ENCODE measurements at places on chromosomes 12 and 14.

DNA sequence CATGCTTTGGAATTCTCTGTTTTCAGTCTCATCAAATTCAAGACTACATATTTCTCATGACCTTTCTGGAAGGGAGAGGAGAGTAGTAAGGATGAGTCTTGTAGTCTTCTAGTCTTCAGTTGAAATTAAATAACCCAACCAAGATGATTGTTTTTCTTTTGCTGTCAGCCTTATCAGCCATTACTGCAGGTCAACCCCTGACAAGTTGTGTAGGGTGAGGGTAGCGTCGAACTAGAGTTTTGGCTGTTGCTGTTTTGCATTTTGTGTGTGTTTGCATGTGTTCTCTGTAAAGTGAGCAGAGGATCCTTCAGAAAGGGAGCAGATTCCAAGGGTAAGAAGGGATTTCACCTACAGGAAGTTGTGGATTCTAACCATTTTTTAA, 28.4 kb downstream of the DIP2B start:
- no peak for DNase-seq

- no peak for DNase-seq
These were observed 7.0 kb downstream of the KRT6B start for GRCh38 chr12:52444647-52445595.

DNA sequence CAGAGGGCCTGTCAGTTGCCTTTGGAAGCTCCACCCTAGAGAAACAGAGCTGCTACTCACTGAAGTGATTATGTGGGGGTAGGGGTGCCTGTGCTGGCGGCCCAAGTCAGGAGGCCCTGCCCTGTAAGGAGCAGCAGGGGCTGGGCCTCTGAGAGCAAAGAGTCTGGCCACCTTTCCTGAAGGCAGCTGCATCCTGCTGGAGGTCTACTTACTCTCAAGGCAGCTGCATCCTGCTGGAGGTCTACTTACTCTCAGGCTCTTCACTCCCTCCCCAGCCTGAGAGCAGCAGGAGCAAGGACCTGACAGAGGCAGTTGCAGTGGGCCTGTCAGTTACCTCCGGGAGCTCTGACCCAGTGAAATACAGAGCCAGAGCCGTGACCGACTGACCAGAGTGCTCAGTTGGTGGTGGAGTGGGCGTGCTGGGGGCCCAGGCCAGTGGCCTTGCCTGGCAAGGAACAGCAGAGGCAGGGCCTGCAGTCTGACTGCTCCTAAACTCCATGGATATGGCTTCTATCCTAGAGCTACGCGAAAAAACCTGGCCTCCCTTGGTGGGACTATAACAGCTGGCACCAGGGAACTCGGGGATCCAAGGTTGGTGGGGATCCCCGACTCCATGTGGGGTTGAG, 32.3 kb downstream of the RAD51B start:
- no peak for DNase-seq

DNA sequence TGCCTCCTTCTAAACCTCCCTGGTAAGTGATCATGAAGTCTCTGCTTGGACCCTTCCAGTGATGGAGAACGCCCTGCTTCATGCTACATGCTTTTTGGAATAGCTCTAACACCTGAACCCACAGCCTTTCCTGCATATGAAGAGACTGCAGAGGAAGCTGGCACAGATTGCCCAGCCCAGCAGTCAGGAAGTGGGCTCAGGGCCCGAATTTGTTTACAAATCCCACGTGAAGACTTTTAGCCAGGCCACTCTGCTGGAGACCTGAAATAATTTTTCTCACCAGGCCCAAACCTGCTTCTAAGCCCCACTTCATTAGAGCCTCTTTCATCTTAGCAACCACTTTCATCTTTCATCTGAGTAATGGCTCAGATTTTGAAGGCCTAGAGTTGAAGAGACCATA, 22.9 kb downstream of the RTN1 start:
- no peak for DNase-seq

DNA sequence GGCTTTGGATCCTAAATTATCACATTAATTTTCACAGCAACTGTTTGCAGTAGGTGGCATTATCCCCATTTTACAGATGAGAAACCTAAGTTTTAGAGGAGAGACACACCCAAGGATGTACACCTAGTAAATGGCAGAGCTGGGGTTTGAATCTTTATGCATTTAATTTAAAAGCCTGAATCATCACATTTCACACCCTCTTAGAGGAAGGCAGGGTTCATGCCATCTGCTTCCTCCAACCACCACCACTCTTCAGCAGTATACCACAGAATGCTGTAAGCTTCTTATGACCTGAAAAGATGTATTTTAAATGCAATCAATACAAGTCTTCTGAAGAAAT, 90.3 kb downstream of the CRADD start:
- no peak for DNase-seq

GRCh38 chr14:29706700-29707099, 220.9 kb downstream of the PRKD1 start:
- DNase-seq = no peak

DNA sequence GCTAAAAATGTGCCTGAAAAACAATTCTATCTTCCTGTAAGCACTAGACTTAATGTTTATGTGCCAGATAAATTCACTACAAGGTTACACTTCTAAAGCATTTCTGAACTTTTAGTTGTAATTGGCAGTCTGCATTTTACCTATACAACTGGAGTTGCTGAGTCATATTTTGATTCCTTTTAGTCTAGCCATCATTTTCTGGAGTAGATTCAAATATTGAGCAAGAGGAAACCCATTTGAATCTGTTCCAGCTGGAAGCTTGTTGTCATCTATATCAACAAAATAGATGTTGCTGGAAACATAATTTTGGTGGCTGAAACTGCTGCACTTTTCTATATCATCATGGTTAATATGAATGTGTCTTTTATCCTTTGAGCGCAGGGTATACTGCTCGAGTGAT, 122.2 kb upstream of the CCDC175 start:
- no peak for DNase-seq

DNA sequence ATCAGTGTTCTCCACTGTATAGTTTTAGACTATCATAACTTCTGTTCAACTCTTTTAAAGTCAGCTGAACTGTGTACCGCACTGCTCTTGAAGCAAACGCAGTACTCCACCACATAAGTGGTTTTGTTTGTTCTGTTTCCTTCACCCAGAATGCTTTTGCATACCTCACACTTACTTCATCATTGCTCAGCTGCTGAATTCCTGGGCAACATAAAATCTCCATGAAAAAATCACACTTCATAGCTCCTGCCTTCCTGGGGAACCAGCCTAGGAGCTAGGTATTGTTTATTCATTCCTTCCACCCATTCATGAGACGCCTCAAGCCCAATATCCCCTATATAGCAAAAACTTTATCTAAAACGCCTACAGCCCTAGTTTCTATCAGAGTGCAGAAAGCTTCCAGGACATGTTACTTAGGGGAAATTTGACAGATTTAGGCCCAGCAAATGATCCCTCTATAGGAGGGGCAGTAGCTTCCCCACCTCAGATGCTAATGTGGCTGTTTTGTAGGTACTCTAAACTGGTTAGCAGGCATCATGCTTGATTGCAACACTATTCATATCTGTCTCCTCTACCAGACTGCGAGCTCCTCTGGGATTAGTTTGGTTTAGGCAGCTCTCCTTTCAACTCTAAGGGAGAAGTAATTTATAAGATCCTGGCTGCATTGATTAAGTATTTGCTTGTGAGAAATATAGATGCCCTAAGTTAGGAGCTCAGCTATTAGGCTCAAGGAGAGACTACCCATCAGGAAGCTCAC, 44.5 kb downstream of the LRRC9 start:
- no peak for DNase-seq

DNA sequence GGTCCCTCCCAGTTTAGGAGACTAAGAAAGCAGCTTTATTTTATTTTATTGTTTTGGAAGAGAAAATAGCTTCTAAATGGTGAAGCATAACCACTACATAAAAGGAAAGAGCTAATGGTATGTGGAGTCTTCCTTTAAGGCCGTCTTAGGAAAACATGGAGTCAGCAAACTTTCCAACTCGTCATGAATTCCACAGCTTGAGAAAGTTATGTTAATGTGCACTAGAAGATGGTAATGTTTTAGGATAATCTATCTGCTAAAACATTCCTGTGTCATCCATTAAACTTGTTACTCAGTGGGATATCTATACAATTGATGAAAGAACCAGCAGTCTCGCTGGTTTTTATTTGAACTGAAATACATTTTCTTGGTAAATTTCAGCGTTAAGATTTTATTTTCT, 448.4 kb upstream of the SEL1L start:
- DNase-seq = no peak

- DNase-seq = no peak
These were observed 879 bp downstream of the EDDM3A start for GRCh38 chr14:20746566-20746965.

DNA sequence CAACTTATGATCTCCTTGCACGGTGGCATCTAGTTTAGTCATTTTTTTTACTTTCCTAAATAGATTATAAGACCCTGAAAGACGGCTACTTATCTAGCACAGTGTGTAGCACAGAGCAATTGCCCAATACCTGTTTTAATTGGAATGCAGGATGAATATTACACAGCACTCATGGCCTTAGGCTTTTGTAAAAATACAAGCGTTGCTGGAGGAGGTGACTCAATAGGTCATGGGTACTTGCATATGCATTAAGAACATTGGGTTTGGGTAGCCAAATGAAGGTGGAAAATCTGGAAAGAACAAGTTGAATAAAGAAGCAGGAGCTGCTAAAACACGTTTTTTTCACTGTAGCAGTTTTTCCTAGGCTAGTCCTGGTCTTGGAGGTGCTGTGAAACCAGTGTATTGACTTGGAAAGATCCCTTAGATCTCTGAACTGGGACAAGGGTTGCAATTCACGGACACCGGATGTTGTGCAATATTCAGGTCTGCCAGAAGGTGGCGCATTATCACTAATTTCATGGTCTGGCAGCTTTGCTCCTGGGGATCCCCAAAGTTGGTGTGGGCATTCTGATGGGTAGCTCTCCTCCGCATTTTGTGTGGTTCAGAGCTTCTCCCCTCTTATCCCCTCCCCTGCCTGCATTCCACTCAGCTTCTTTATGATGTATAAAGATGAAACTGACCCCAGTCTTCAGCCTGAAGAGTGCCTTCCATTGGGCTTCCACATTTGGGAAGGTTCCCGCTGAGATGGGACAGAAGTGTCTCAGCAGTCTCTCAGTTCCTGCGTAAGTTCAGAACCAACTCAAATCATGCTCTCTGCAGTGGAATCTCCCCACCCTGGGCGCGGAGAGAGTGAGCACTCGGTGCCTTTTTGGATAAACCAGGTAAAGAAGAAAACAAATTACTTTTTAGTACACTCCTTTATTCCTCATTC, 278.3 kb downstream of the NRXN3 start:
- peak; percentile 39 for DNase-seq

DNA sequence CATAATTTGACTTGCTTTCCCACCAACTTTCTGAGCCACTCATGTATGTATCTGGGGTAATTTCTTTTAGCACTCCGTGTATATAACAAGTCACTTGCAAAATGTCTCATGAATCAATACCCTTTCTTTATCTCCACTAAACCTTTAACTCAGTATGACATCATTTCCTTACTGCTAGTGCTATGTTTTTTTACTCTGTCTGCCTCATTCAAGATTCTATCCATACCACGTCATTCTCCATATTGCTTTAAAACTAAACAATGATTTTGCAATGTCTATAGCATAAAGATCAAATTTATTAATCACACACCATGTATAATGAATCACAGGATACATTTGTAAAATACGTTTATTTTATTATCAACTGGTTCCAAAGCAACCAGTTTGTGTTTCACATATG, 178.2 kb downstream of the PIK3C2G start:
- DNase-seq = no peak

- no peak for DNase-seq
These were observed 23.3 kb downstream of the BMAL2 start for GRCh38 chr12:27355979-27356378.

GRCh38 chr12:31961137-31961536, 1.9 kb downstream of the RESF1 start:
- DNase-seq = no peak

DNA sequence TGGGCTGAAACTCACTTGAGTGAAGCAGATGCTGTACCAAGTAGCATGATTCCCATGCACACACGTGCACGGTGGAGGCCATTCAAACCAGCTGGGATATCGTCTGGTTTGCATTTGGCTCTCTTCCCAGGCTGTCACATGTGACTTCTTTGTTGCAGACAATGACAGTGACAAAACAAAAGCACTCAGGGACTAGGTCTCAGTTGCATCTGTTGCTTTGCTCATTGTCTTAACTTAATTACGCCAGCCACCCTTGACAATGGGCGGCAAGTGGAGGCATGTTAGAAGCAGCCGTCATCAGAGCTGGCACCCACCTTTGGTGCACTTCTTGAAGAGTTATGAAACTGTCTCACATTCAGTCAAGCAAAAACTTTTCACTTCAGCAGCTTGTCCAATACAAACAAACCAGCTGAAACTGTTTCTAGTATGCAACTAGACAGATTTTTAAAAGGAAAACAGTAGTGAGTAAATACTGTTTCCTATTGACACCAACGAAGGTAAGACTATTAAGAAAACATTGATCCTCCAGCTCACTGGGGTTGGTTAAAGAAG, 74.3 kb downstream of the IGF1 start:
- DNase-seq = peak; percentile 98

GRCh38 chr12:28191051-28192048, 1.1 kb downstream of the CCDC91 start:
- no peak for DNase-seq

- DNase-seq = no peak
These were observed 65.0 kb downstream of the FBXL14 start for GRCh38 chr12:1529228-1529861.

DNA sequence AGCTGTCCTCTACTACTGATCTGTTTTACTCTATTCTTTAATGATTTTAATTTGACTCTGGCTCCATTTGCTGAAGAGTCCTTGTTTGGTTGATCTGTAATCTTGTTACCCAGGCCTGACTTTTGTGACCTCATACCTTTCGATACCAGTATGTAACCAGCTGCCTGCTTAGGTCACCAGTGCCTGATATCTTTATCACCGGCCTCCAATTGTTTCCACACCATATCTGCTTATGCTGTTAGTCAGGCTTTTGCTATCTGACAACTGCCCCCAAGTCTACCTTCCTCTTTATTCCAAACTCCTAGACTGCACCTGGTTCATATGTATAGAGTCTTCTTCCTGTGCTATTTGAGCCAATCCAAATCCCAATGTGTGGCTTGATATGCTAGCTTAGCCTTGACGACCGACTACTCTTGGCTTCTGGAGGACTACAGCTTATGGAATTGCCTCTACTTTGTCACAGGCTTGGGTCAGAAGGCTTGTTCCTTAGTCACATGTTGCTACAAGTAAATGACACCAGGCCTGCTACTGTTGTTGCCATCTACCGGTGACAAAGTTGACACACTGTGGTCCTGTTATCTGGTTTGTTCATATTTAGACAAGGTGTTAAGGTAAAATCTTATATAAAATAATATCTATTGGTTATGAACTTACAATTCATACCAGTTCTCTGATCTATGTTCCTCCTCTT, 193.9 kb downstream of the TRHDE start:
- no peak for DNase-seq

All from NCI-H1105 (cell line).